ENCODE measurements at places on chromosomes 16 and 17.

GRCh38 chr17:63024716-63025115, 58.7 kb downstream of the TANC2 start:
- DNase-seq = no peak

GRCh38 chr16:54487933-54488332, 201.3 kb upstream of the IRX3 start:
- no peak for DNase-seq

DNA sequence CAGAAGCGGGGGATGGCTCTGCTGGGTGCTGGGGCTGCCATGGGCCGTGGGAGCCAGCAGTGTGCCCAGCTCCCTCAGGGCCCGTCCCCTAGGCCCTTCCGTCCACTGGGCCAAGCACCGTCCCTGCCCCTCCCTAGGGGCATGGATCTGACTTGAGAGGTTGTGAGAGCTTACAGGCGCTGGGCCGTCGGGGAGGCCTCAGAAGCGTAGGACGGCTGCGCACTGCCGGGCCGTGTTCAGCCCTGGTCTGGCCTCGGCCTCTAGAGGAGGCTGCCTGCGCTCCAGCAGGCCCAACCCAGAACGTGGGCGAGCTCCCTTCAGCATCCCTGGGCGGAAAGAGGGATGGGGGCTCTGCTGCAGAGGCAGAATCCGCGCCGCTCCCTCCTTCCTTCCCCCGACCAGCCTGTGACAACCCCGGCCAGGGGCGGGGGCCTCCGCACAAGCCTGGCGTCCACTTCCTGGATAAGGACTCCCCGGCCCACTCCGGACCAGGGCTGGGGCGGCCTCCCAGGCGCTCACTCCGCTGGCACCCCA, 685 bp upstream of the MPG start:
- DNase-seq = peak; percentile 22

DNA sequence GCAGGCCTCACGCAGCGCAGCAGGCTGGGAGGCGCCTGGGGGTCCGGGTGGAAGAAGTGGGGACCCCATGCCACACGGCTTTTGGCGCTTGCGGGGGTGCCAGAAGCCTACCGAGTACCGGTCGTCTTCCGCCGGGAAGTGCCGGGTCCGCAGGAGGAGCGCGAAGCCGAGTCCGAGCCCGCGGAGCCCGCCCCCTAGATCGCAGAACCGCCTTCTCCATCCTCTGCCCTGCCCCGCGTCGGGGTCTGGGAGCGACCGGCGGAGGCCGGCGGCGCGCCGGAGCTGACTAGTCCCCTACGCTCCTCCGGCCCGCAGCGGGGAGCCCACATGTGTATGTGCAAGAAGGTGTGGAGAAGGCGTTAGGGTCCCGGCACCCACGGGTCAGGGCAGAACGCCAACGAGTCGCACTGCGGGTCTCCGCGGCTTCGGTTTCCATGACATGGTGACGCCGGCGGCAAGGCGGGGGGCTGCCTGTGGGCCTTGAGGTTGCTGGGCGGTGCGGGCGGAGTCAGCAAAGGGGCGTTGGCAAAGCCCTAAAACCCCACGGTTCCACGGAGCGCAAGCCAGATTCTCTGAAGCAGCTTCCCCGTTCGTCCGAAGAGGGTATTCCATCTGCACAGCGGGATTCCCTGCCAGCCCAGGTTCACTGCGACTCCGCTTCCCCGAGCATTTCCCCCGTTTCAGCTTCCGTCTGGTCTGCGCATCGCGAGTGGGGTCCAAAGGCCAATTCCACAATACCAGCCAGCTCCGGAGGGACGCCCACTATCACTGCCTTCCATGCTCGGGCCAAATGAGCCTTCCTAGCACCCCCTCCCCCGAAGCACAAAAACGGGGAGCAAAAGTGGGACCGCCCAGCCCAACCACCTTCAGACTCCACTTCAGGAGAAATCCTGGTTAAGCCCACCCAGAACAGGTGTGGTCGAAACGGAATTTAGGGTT, 2.3 kb upstream of the LHX1 start:
- DNase-seq = no peak

- peak; percentile 8 for DNase-seq
Observed at GRCh38 chr16:66874079-66874775, 6.1 kb upstream of the PDP2 start.

DNA sequence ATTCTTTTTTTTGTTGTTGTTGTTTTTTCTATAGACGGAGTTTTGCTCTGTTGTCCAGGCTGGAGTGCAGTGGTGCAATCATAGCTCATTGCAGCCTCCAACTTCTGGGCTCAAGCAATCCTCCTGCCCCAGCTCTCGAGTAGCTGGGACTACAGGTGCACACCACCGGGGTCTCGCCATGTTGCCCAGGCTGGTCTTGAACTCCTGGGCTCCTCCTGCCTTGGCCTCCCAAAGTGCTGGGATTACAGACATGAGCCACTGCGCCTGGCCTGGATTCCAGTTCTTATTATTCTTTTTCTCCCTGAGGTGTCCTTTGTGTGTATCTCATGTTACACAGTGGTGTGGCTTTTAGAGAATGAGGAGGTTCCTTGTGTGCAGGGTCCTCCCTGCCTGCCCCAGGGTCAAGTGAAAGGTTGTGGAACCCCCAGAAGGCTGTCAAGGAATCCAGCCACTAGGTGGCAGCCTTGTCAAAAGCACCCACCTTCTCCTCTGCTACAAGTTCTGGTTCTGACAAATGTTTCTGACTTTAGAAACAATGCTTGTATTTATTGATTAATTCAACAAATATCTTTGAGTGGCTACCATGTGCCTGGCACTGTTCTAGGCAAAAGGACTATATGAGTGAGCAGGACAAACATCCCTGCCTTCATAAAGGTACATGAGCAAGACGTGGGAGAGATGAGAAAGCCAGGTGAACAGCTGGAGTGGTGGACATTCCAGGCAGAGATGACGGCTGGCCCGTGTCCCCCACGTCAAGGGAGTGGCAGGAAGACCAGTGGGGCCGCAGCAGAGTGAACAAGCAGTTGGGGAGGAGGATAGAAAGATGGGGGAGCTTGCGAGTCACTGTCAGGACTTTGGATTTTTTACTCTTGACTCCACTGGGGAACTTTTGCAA, 112.4 kb downstream of the SPECC1 start:
- peak; percentile 50 for DNase-seq

GRCh38 chr16:85650844-85651628, 37.7 kb downstream of the GINS2 start:
- no peak for DNase-seq

DNA sequence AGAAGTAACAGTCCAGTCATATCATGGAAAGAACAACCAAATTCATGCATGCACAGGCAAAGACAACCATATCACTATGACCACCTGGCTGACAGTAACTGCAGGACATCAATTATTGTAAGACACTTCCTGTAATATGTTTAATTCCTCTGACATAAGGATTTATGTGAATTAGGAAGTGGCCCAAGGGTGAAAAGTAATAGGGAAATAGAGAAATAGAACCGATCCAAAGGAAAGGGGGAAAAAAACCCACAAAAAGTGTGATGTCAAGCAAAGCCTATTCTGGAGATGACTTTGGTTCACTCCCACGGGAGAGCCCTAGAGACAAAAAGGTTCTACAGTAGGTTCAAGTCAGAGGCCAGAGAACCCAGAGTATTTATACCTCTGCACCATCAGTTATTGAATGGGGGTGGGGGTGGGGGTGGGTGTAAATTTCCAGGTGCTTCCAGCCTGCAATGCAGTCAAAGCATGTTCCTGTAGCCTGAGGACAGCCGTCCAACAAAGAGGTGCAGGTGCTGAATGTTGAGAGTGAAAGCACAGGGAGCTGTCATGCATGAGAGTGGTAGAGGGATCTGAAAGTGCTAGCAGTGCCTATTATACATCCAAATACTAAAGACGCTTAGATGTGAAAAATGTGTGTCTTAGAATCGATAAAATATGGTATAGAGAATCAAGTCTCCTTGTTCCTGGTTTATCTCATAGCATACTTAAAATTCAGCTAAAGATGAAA, 95.6 kb upstream of the HLF start:
- DNase-seq = no peak

Data from stimulated activated naive CD4-positive, alpha-beta T cell treated with Interleukin-2 at 50 U/mL for 16 hours (primary cell).